ENCODE measurements at places on chromosomes 12 and 14.
A peak's percentile ranks its signal among the peaks of the same experiment; 100 is the strongest.

- no peak for DNase-seq
Measured at GRCh38 chr14:35909665-35910064, 83.5 kb downstream of the BRMS1L start.

DNA sequence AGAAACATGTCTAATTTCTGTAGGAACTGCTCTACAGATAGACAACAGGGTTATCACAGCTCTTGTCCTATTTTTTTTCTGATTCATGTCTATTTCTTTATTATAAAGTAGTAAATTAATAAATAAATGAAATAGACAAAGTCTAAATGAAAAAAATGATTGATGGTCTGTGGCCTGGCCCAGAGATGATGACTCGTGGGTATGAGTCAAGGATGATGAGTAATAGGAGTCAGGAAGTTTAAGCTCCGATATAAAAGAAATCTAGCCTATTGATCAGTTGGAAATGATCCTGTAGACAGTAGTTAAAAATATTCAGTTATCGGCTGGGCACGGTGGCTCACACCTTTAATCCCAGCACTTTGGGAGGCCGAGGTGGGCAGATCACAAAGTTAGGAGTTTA is 90.6 kb upstream of the RTL1 start:
- DNase-seq = no peak

- DNase-seq = no peak
Measured at GRCh38 chr12:64400041-64400440, 4.2 kb upstream of the XPOT start.

- no peak for DNase-seq
Measured at GRCh38 chr14:68282479-68283377, 463.1 kb downstream of the RAD51B start.

DNA sequence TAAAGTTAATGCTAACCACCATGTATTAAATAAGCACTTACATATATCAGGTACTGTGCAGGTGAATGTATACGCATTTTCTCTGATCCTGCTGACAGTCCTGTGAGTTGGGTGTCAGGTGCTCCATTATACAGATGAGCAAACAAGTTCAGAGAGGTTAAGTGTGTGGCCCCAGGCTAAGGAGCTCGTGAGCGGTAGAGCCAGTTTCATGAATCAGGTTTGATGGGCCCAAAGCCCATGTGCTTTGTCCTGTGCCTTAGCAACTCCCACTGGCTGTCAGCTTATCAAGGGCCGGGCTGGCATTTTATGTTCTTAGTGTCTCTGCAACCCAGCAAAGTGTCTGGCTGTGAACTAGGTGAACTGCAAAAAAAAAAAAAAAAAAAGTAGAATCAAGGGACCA is 701.2 kb upstream of the TBX3 start:
- DNase-seq = peak; percentile 79

DNA sequence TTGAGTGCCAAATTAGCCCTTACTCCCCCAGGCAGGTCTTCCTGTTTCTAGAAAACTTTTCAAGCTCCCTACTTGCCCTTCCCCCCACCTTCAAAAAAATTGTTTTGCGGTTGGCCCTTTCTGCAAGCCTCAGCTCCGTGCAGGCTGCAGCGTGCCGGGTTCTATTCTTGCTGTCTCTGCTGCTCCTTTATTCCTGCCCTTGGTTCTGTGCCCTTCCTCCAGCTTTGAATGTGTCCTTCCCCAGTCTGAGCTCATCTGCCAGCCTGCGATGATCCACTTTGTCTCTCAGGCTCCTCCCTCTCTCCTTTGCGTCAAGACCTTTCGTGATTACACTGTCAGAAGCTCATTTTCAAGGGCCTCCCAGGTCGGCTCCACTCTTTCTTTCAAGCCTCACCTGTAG is 98.6 kb downstream of the IRF2BPL start:
- DNase-seq = no peak

Data from islet precursor cell (in vitro differentiated cells).